Cortex of kidney (tissue), 1 donor: ENCODE measurements at places on chromosomes 16 and 17.

DNA sequence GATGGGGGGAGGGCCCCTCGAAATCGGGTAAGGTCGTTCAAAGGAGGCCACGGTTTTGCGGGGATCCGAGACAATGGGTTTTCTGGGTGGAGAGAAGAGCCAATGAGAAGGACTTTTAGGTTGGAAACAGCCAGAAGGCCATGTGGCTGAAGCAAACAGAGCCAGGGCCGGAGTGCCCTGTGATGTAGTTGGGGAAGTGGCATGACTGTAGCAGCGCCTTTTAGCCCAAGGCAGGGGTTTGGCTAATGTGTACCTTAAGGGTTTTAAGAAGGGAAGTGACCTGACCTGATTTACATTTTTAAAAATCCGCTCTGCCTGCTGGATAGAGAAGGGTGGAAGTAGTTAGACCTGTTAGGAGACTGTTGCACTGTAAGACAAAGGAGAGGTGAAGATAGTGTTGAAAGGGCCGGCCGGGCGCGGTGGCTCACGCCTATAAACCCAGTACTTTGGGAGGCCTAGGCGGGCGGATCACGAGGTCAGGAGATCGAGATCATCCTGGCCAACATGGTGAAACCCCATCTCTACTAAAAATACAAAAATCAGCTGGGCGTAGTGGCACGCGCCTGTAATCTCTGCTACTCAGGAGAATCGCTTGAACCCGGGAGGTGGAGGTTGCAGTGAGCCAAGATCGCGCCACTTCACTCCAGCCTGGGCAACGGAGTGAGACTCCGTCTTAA is 1.0 kb downstream of the LYRM1 start:
- DNase-seq: no peak

DNA sequence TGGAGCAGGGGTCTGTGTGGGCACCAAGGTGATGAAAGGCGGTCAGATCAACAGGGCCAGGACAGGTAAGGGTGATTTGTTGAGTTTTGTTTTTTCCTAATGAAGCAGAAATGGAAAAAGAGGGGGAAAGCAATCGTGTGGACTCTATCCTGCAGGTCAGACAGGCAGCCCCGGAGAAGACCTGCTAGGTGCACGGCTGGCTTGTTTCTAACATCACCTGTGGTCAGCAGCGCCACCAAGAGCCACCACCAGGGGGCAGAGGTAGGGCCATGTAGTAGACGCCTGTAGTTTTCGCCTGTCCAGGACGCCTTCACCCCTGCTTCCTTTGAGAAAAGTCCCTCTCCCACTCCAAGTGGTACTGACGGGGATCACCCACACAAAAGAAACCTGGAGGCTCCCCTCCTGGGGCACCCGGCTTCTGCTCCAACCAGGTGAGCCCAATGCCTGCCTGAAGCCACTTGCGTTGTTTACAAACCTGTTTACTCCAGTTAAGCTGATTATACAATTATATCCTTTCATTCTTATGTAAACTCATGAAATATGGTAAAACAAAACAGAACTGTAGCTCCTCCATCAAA is 54.2 kb upstream of the SEC14L1 start:
- DNase-seq: no peak

DNA sequence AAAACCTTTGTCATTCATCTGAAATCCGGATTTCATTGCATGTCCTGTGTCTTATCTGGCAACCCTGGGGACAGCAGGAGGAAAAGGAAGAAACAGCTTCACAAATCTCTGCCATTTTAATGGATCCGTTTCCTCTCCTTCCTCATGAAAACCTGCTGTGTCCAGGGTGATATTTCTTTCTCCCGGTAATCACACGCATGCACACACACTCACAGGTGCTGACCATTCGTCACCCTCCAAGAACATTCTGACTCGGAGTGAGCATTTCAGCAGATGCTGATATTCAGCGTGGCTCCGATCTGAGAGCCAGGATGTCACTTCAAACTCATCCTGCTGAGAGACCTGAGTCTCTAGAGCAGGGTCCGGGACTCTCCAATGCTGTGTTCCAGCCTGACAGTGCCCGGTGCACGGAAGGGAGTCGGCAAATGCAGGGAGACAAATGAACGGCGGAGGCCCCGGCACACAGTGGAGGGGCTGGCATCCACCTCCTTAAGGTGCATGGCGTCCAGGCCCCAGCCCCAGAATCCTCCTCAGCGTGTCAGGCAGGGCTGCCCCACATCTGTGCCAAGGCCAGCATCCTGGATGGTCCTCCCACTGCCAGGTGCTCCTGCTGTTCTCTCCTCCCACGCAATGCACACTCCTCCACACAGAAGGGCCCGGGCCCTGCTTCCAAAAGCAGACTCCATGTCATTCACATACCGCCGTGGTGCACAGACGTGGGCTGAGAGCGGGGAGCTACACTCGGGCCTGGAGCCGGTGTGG is 70.7 kb downstream of the RBFOX3 start:
- DNase-seq: no peak

DNA sequence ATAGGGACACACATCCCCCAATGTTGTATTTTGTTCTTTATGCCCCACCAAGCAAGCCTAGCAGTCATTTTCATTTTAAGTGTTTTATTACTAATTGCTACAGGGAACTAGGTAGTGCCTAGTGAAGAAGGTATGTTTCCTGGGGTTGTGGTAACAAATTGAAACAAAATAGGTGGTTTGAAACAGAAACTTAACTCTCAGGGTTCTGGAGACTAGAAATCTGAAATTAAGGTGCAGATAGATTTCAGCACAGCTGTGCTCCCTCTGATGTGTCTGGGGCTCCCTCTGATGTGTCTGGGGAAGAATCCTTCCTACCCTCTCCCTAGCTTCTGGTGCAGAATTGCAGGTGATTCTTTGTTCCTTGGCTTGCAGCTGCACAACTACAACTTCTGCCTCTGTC is 390.1 kb downstream of the ZFHX3 start:
- no peak for DNase-seq

DNA sequence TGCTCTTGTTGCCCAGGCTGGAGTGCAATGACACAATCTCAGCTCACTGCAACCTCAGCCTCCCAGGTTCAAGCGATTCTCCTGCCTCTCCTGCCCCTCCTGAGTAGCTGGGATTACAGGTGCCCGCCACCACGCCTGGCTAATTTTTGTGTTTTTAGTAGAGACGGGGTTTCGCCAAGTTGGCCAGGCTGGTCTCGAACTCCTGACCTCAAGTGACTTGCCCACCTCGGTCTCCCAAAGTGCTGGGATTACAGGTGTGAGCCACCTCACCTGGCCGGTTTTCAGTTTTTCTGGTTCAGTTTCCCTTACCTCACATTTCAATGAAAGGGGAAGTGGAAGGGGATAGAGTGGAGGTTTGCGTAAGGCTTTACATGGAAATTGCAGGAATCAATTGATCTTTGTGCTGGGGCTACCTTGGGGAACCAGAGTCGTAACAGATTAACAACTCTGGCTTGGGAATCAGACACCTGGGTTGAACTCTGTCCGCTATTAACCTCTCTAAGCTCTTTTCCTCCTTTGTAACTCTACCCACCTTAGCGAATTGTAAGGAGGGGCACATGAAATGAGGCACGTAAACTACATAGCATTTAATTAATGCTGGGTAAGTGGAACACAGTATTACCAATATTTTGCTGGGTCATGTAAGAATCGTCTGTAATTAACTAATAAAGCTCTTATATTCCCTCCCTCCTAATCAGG is 3.2 kb downstream of the MPV17L start:
- no peak for DNase-seq
